Urinary bladder (tissue), 4 donors: ENCODE measurements at places on chromosomes 3 and 15. TPM values are rescaled to one million over a fixed set of nuclear protein-coding genes. Genes with fewer than 3 reads are reported as not detected.

Gene NIPA2
- 47.6 TPM for total RNA-seq

Gene SLC9C1
- 1.9 TPM for total RNA-seq

Gene MYO5C
- 11.6 TPM for total RNA-seq

Gene ERICH6
- 0.21 TPM for total RNA-seq

Gene GTF2E1
- 18.1 TPM for total RNA-seq

Gene GLDN
- 1.9 TPM for total RNA-seq

Gene FBXO40
- total RNA-seq, result not detected

Gene ISLR2
- total RNA-seq, result 2.9 TPM

Gene CCDC39
- not detected for total RNA-seq

Gene SYNPR
- total RNA-seq, result 0.95 TPM

Gene COL6A5
- 6.1 TPM for total RNA-seq

Gene HEMK1
- 15.0 TPM for total RNA-seq

Gene SEMA5B
- 10.8 TPM for total RNA-seq

Gene APBA2
- 12.8 TPM for total RNA-seq

Gene COL8A1
- 21.1 TPM for total RNA-seq

Gene RLBP1
- total RNA-seq, result not detected
